IPS-NIHi11 (cell line): ENCODE measurements at places on chromosomes 2 and 18.

DNA sequence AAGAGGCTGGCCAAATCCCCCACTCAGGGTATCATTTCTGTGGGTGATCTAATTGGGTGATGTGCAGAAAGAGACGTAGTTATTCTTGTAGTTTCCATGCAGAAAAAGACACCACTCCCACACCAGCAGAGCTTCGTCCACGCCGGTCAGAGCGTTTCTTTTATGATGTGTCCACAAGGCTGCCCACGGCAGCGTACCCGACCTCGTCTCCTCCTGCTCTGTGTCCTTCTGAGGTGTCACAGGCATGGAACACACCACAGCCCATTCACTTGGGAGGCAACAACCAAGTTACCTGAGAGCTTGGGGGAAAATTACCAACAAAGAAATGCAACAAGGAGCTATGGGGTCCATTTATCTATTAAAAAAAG, 131.3 kb downstream of the PXDN start:
- peak; percentile 4 for DNase-seq

DNA sequence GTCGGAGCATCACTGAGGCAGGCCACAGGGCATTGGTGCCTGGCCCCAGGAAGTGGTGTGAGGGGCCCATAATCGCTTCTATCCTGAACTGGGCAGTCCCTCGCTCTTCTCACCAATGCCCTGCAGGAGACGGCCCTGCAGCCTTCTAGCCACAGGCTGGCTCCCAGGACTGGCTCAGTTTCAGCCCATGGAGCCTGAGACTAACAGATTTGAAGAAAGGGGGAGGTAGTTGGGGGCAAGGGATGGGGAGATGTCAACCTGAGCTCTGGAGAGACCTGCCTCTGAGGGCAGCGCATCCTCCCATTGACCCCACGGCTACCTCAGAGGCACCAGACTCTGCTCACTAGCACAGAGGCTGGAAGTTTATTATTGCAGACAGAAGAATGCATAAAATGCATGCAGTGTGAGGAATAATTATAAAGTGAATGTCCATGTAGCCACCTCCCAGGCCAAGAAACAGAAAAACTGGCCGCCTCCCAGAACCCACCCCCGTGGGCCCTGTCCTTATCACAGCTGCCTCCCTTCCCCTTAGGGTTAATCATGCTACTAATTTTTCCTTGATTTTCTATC, 1.4 kb downstream of the TOGARAM2 start:
- no peak for DNase-seq

DNA sequence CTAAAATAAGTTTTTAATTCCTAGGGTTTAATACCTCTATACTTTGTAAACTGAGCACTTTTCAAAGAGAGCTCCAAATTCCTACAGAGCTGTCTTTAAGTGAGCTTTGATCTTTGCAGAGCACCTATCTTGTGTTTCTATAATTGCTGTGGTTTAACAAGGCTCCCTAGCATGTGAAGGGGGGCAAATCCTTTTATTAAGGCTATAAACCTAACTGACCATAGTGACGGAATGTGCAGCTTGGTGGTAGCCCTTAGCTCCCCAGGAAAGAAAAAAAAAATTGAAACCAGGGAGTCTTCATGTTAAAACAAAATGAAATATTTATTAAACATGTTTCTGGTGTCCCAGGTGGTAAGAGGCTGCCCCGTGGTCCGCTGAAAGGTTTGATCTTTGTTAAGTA, 78.6 kb upstream of the ETAA1 start:
- DNase-seq = no peak

DNA sequence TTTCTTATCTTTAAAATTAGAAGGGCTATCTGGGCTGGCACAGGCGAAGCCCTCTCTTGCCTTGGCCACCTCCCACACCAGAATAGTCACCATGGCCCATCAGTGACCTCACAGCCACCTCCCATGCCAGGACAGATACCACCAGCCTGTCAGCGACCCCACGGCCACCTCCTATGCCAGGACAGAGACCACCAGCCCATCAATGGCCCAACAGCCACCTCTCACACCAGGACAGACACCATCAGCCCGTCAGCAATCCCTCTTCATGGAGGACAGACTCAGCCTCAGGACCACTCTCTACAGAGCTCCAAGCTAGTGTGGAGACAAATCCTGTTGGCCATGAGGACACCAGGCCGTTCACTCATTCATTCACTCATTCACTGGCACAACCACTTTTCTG, 74.6 kb downstream of the ASB1 start:
- DNase-seq = no peak

DNA sequence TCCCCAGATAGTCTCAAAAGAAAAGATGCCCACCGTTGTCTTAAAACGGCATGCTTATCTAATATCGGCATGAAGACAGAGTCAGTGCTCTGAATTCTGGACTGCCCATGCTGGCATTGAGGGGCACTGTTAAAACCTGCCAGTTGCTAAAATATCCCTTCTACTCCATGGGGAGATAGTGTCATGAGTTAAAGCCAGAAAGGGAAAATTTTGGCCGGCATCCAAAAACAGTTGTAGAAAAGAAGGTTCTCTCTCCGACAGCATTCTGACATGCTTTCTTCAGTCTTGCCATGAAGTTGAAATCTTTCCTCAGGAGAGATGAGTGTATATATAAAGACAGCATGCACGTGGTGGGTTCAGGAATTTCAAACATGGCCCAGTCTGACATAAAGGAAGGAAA, 401.3 kb upstream of the PIK3C3 start:
- DNase-seq = no peak

GRCh38 chr2:70921839-70922234, 13.9 kb upstream of the ATP6V1B1 start:
- DNase-seq = no peak

- no peak for DNase-seq
These were observed 53.6 kb downstream of the FAM228A start for GRCh38 chr2:24228470-24228869.

- no peak for DNase-seq
These were observed 136.1 kb downstream of the DCDC2C start for GRCh38 chr2:3839476-3839875.

DNA sequence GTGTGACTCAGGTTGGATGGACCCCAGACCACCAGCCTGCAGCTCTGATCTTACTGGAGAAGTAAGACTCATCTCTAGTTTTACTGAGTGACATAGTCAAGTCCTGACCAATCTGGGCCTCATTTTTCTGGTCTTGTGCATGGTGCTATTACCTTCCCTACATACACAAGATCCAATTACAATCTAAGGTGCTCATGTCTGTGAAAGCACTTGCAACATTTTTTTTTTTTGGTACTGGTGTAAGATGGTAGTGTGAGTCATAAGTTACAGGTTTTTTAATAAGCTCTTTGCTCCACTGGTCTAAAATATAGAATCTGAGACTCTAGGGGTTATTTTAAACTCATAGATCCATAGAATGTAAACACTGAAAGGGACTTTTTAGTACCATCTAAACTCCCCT, 117.3 kb upstream of the EFEMP1 start:
- DNase-seq = no peak

DNA sequence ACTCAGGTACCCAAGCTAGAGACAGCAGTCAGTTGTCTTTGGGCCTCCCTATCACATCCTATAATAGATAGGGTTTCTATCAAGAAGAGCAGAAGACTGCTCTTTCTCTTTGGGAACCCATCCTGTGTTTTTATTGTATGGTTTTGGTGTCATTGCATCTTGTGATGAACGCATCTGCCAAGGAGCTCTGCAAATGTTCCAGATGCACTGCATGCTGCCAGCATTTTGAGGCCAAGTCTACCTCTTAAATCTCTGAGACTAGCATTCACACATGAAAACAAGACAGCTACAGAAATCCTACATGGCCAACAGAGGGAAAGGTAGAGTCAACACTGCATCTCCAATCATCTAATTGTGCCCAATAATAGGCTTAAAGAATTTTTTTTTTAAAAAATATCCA, 14.0 kb downstream of the SEMA4F start:
- DNase-seq = no peak
